ENCODE measurements at places on chromosomes 3 and 15. TPM values are rescaled to one million over a fixed set of nuclear protein-coding genes. Genes with fewer than 3 reads are reported as not detected.

- no peak for DNase-seq
Observed at GRCh38 chr15:25787855-25788520, 75.1 kb downstream of the ATP10A start.

- DNase-seq, result no peak
Observed at GRCh38 chr3:141366285-141367037, 1.8 kb upstream of the ZBTB38 start.

- DNase-seq, result no peak
Observed at GRCh38 chr3:115040673-115041286, 106.3 kb downstream of the ZBTB20 start.

- no peak for DNase-seq
Observed at GRCh38 chr15:31459400-31459748, 132.7 kb downstream of the KLF13 start.

KNSTRN gene
- 5.6 TPM for total RNA-seq

HESX1 gene
- total RNA-seq, result 0.49 TPM

AP3B2 gene
- 0.59 TPM for total RNA-seq

Measured in natural killer cell (primary cell).